ENCODE measurements at places on chromosomes 6 and 20.

DNA sequence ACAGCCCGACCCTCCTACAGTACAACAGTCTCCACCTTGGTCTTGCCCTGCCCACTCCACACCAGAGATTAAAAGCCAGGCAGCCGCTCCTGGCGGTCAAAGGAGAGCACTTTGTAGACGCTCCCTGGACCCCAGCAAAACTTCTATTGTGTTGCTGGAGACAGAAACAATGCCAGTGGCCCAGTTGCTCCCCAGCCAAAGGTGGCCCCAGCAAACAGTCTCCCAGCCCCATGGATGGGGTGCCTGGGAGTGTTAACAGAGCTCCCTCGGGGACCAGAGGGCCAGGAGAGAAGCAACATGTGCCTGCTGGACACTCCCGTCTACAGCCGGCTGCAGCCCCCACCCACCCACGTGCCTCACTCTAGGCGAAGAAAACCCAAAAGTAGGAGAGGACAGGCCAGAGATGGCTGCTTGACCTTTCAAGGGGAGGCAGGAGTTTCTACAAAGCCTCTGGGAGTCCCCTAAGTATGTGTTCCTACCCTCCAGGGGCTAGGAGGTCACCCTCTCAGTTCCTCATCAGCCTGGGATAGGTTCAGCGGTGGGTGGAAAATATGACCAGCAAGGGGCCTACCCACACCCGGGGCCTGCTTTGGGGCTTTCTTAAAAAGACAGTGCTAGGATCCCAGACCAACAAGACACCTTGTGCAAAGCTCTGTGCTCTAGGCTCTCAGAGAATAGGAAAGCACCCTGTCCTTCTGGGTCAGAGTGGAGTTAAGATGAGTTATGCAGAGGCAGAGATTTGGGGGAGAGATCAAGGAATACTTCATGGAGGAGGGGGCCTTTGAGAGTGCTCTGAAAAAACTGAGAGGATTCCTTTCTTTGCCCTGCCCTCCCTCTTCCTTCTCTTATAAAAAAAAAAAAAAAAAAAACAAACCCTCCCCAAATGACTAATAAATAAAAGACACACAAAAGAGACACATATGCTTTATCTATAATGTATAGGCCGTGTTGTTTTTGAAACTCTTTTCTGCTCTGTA is 19.0 kb upstream of the PREX1 start:
- DNase-seq = peak; percentile 77

GRCh38 chr6:14695579-14695978 is 550.3 kb upstream of the JARID2 start:
- no peak for DNase-seq

GRCh38 chr6:41779788-41780550 is at the start of gene FRS3:
FRS3 (minus strand) TSS chr6:41779900; CDS start chr6:41776987, 2,913 bp downstream.
- peak; percentile 100 for DNase-seq

GRCh38 chr6:33700391-33701050 is 11.0 kb downstream of the UQCC2 start:
- peak; percentile 77 for DNase-seq

DNA sequence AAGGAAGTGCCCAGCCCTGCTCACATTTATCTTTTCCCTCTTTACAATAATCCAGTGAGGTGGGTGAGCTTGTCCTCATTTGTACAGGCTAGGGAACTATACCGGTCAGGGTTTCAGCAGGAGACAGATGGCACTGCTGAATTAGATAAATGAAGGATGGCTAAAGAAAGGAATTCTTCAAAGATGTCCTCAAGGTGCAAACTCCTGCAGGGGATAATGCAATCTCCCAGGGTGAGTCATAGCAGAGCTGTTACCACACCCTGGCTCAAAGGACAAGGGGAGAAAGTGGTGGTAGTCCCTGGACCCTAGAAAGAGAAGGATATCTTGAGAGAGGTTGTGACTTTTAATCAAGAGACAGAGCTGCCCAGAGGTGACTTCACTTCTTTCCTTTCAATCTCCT is 66.7 kb downstream of the RFPL4B start:
- DNase-seq = no peak

DNA sequence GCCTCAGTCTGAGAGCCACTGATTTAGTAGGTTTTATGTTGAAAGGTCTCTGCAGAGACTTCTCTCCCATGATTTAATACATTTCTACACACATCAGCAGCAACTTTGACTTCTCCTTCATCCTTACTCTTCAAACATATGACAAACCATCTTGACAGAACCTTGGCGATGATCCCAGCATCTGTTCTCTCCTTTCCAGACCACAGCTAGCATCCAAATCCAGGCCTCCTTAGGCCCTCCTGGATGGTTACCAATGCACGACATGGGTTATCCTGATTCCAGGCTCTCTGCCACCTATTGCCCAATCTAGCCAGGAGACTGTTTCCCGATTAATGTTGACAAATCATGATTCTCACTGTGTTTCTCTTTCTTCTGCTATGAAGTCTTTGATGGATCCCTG is 16.8 kb downstream of the LAMA4 start:
- no peak for DNase-seq

DNA sequence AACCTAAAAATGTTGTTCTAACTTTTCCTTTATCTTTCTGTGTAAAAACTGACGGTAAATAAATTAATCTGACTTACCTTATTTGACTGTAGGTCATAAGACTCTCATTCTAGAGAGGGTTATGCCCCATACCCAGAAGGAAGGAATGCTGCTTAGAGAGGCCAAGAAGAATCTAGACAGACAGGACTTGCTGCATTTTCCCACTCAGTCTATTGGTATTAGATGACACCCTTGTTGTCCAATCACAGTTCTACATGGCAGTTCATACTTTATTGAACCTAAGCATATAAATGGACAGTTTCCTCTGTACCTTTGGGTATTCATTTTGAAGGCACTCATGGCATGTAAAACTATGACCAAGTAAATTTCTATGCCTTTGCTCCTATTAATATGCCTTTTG is 359.6 kb upstream of the ID4 start:
- DNase-seq = no peak

DNA sequence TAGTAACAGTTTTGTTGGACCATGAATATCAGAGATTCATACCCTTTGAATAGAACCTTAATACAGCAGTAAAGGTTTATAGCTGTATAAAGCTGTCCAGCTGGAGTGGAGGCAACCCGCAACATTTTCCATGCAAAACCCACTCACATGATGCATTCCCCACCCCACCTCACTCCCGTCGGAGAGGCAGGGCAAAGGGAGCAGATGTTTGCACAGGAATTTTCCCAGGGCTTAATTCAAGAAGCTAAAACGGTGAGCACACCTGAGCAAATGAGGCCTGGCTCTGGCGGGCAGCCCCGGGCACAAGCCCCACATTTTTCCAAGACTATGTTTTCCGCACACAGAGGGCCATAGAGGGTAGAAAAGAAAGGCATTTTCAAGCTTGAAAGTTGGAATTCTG is 191.7 kb downstream of the FOXC1 start:
- DNase-seq = no peak

DNA sequence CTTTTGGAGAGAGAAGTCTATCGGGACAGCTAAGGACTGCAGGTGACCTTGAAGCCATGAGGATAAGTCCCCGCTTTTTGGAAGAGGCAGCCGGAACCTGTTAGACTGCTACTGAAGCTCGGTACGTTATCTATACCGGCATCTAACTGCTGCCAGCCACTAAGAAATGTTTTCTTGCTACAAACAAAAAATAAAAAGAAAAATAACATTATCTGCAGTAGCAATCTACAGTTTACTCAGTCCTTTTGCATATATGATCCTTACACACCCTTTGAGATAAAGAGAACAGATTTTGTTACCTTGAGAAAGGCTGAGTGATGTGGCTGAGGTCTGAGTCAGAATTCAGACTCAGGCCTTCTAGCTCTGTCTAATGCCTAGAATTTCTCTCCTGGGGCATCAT is 314.6 kb downstream of the CDH26 start:
- DNase-seq = no peak

DNA sequence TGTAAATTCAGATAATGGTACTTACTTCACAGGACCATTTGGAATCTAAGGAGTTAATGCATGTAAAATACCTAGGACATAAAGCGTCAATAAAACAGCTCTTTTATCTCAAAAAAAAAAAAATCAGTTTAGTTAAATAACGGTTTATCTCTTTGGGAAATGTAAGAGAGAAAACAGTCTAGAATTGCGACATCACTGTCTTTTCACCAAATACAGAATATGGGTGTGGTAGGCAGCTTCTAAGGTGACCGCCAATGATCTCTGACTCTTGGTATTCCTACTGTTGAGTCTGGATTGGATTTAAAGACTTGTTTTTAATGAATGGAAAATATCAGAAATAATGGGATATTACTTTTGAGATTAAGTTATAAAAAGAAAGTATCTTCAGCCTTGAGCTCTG is 111.5 kb downstream of the EYS start:
- no peak for DNase-seq

DNA sequence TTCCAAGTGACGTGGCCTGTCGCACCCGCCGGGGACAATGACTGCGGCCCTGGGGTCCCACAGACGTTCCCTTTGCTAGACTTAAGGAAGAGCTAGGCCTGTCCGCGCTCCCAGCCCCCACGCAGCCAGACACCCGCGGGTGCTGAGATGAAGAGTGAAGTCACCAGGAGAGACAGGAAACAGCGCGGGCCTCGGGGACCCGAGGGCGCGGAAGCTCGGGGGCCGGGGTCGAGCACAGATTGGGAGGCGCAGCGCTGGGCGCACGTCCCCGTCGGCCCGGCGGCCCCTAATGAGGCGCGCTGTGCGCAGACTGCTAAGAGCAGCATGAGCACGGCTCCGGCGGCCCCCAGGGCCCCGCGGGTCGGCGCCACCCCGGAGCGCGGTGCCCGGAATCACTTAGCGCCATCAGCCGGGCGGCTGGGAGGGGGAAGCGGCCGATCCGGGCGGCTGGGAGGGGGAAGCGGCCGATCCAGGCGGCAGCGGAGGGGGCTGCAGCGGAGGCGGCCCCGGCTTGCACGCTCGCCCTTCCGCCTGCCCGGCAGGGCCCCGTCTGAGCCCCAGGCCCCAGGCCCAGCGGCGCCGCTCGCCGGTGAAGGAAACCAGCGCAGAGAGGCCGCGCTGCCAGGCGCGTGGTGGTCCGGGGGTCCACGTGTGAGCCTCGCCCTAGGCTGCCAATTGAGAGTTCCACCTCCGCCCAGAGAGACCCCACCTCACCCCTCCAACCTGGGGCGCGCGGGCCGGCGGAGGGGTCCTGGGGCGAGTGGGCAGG is 8.3 kb upstream of the AVP start:
- peak; percentile 41 for DNase-seq
